Amygdala (tissue), 56 donors: ENCODE measurements at places on chromosomes 12 and 14.

DNA sequence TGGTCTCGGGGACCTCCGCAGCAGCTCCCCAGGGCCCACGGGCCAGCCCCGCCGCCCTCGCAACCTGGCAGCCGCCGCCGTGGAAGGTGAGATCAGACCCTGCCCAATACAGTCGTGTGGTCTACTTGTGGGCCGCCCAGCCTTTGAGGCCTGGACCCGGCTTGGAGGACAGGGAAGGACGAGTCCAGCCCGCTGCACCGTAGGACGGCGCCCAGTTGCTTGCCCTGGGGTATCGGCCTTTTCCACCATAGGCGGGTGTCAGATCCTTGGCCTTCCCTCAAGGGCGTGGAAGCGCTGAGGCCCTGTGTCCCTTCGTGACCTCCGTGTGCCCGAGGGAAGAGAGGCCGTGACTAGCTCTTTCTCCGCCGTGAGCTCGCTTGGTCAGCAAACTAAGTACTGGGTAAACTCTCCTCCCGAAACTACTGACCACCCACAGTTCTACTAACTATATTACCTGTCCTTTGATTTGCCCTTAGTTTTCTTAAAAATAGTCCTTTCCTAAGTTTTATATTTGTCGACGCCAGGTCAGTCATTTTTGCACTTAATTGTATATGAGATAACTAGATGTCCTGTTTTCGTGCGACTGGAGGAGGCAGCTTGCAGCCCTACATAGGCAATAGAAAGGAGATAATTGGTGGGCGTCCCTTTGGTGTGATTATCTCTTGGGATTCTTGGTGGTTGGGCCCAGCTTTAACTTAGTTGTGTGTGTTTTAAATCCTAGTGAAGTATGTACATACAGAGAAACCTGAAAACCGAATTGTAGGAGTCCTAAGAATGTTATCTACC is 757 bp downstream of the SLC25A3 start:
- DNase-seq: no peak

- DNase-seq: no peak
Measured at GRCh38 chr12:99558109-99558508, 89.4 kb upstream of the GARIN6 start.

DNA sequence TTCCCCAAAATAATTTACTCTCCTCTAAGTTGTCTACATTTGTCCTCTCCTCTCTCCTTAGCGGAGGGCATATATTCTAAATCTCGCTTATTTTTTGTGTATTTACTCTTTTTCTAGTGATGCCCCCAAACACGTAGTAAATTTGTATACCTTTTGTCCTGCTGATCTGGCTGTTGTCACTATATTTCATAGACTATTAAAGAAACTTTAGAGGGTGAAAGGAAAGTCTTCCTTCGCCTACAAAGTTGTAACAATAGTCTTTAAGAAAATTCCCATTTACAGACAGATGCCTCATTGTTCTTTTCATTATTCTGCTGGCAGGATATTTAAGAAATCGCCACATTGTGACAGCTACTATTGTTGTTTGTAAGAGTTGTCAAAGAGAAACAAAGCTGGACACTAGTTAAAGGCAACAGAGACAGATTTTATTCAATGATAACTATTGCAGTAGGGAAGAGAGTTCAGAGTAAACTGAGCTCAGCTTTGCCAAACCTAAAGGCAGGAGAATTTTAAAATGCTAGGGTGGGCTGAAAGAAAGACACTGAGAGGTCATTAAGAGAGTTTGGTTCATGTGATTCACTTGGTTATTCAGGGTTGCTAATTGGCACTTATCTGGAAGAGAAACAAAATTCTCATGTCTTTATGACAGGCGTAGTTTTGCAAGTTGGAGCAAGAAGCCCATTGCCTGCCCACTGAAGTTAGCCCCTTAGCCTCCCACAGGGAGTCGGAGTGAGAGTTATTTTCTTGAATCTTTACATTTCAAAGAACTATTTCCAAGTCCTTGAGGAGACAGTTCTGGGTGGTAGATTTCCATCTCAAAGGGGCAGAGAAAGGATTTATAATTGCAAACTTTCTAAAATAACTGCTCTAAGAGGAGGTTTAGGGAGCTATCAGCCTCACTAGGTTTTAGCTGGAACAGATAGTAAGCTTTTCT is 1272.5 kb upstream of the SEL1L start:
- no peak for DNase-seq

- no peak for DNase-seq
Measured at GRCh38 chr14:79011091-79011919, 841.1 kb downstream of the NRXN3 start.

- DNase-seq: no peak
Measured at GRCh38 chr12:7123806-7124522, 4.7 kb downstream of the RBP5 start.

DNA sequence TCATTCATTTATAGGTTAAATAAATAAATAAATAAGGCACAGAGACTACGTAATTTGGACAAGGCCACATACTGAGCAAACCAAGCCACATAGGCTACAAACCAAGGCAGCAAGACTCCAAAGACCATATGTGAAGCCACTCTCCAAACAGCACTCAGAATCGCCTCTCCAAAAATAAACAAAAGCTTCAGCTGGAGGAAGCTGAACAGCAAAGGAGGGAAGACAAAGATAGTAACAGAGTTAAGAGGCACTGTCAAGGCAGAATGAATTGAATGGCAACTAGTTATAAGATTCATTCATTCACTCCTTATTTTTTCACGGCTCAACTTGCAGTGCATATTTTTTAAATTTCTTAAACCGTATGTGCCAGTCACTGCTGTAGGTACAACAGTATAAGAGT is 200.5 kb upstream of the GRIP1 start:
- DNase-seq: no peak

DNA sequence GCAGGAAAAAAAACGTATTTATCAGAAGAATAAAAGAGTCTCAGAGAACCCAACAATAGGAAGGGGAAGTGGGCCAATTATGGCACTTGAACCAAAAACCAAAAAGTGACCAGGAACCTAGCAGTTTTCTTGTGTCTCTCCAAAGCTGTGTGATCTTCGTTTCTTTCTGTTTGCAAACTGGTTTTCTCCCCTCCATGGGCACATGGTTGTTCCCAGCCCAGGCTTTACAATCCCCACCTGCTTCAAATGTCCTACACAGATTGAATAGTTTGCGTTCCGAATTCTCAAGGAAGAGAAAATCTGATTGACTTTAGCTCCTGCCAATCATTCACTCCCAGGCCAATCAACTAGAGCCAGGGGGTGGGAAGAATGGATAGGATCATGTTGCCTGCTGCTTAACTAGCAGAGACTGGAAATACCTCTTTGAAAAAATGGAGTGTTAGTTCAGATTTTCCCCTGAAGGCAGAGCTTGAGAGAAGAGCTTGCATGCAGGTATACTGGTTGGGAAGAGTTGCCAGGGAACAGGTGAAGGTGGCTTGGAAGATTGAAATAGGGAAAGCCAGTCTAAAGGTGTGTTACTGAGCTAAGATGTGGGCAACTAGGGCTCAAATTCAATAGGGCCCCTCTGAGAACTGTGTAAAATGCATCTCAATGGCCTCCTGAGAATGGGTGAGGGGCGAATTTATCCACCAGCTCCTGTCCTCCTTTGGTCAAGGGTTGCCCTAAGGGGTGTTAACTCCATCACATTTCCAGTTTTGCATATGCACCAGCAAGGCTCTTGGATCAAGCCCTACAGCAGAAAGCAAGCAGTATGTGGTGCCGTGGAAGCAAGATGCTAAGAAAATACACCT is 106.4 kb upstream of the SRRM4 start:
- no peak for DNase-seq

DNA sequence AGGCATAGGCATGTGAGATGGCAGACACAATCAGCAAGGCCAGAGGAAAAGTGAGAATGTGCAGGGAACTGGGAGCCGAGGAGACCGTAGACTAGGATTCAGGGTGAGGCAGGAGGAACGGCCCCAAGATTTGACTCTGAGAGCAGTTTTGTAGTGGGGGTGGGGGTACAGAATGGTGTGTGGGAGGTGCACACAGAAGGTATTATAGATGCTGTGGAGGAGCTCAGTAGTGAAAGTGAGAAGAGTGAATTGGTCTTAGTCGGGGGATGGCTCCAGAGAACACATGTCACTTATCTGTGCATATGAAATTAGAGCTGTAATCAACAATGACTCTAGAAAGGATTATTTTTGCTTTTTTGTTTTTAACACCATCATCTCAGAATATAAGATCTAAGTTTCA is 11.9 kb downstream of the ZNF664 start:
- DNase-seq: no peak
